Hematopoietic multipotent progenitor cell treated with erythropoietin and hydrocortisone succinate and interleukin-3 and kit ligand, for 17 days (in vitro differentiated cells): ENCODE measurements at places on chromosomes 7 and 10.

DNA sequence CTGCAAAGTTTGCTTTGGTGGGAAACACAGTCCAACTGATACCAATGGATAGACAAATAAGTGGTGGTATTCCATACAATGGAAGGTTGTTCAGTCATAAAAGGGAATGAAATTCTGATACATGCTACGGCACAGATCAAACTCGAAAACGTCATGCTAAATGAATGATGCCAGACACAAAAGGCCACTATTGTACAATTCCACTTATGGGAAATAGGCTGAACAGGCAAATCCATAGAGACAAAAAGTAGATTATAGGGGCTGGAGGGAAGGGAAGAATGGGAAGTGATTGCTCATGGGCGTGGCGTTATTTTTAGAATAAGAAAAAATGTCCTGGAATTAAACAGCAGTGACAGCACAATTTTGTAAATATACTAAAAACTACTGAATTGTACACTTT lies 66.0 kb upstream of the FOXK1 start:
- no peak for DNase-seq

- no peak for DNase-seq
These were observed 184.9 kb downstream of the PPP1R9A start for GRCh38 chr7:95092324-95092723.

GRCh38 chr7:17104419-17104818 lies 194.0 kb upstream of the AHR start:
- DNase-seq: no peak

DNA sequence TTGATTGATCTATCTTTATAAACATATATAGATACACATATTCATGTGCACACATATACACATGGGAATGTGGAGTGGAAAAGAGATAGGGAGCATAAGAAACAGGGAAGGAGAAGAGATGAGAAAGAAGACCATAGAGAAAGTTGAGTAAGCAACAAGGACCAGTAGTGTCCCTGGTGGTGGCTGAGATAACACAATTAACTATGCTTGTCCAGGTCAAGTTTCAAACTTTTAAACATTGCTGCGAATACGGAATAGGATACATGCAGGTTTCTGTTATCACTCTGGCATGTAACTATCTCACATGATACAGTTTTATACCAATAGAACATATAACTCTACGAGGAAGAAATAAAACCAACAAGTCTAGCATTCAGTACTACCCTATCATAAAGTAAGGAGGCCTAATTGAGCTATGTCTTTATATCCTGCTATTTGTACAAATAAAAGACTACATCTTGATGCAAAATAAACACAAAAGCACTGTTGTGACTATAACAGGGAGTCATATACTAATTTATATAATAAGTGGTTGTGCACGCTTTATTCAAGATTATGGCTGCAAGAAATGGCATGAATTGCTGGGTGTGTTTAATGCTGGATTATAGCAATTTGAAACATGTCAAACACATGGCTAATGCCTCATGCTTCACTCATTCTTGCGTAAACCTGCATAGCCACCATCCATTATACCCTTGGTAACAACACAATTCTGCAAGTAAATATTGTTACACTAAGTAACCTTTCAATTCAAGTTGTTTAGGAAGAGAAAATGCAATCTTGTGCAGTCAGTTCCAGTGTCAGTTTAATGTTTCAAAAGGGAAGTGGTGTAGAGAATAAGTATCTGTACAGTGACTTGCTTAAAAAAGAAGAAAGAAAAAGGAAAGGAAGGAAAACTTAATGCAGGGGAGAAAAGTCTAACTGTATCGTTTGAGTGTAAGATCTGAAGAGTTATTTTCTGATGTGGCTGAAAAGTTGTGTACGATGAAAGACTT lies 8.2 kb downstream of the FOXP2 start:
- no peak for DNase-seq

DNA sequence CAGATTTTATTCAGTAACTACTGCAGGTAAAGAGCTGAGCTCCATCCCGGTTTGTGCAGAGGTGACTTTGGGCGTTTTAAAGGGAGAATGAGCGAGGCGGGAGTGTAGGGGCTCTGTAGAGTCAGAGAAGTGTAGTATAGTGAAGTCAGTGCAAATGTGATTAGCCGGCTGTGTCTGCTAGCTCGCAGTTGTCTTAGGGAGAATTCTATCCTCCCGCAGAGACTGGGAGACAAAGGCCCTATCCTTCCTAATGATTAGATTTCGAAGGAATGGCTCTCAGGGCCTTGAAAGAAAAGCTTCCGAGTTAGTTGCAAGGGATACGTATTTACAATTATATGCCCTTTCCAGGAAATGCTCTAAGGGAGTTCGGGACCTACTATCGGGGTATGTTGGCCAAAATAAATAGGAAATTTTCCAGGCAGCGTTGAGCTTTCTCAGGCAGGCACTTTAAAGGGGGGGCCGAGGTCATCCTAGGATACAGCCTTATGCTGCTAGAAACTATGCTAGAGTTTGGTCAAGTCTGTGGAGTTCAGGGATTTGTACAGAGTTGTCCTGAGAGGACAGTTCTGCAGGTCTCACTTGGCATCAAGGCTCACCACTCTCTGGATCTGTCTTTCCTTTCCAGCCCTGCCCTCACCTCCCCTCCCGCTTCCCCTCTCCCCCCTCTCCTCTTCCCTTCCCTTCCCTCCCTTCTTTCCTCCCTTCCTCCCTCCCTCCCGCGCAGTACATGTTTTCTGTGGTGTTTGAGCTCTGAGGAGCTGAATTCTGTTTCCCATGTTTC lies 825 bp downstream of the MRPL32 start:
- peak; percentile 17 for DNase-seq

DNA sequence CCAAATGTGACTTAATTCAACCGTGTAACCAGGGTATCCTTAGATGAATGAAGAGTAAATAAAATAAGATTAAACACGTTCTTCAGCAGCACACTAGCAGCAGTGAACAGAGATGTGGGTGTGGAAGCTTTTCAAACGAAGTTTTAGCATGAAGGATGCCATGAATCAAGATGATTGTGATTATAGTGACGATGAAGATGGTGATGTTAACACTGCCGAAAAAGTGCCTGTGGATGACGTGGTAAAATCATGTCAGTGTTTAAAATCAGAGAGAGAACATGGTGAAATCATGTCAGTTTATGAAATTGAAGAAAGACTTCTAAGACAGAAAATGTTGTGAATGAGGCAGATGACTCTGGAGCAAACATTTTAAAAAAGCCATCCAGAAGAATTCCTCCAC lies 19.2 kb downstream of the LCOR start:
- no peak for DNase-seq

- DNase-seq: no peak
These were observed 87.6 kb downstream of the ARMH3 start for GRCh38 chr10:101968286-101968939.

DNA sequence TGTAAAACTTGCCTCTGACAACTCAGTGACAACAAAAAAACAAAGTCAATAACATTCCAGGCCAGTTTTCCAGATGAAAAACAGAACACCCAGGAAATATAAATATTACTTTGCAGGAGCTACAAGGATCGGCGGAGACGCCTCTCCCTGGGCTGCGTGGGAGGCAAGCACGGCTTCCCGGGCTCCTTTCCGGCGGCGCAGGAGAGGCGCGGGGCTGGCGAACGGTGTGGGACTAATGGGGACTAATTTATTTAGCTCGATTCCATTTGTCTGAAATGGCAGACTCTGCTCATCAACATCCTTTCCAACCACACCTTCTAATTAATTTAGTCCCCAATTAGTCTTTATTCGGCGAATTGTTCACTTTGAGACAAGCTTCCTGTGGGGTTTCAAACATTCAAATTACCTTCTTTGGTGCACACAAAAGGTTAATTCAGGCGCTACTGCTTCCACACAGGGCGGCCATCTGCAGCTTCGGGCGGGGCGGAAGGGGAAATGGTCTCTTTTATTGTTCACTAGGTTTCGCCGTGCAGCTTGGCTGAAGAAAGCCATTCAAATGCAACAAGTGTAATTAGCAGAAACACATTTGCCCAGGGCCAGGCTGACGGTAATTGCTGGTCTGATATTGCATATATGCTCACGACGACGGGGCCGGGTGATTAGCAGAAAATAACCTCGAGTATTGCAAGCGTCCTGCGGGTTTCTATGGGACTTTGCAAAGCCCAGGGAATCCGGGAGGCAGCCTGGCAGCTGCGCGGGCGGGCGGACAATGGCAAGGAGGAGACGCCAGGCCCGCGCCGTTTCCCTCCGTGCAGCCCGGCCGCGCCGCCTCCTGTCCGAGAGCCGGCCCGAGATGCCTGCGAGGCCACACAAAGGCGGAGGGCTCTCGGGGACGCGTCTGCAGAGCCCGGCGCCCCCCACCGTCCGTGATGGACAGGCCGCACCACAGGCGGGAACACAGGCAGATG lies 270.1 kb downstream of the PTPRN2 start:
- no peak for DNase-seq

GRCh38 chr10:124240839-124241291 lies 147.5 kb upstream of the CHST15 start:
- DNase-seq: no peak

GRCh38 chr7:15470825-15471668 lies 90.8 kb downstream of the AGMO start:
- DNase-seq: no peak

DNA sequence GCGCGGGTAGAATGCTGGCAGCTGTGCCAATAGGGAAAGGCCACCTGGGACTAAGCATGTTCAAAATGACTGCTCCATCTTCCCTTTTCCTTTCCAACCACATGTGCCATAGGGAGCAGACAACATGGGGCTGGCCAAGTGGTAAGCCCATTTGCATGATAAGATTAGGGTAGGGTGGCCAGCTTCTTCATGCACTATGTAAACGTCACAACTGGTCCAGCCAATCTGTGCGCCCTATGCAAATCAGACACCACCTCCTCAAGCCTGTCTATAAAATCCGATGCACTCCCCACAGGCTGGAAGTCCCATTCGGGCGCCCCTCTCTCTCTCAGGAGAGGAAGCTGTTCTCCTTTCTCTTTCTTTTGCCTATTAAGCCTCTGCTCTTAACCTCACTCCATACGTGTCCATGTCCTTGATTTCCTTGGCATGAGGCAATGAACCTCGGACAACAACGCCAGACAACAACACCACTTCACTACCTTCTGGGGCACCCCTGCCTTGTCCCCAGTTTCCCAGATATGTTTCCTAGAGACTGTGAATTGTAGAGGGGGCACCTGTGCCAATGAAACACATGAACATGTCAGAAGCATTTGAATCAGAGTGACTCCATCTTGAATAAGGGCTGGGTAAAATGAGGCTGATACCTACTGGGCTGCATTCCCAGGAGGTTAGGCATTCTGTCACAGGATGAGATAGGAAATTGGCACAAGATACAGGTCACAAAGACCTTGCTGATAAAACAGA lies 19.1 kb upstream of the EXOC6 start:
- DNase-seq: no peak

GRCh38 chr7:41010967-41011366 lies 691.9 kb downstream of the INHBA start:
- no peak for DNase-seq

GRCh38 chr10:27724287-27724686 lies 21.3 kb downstream of the MKX start:
- DNase-seq: no peak

- DNase-seq: no peak
These were observed 56.1 kb upstream of the PALS2 start for GRCh38 chr7:24517166-24517565.

DNA sequence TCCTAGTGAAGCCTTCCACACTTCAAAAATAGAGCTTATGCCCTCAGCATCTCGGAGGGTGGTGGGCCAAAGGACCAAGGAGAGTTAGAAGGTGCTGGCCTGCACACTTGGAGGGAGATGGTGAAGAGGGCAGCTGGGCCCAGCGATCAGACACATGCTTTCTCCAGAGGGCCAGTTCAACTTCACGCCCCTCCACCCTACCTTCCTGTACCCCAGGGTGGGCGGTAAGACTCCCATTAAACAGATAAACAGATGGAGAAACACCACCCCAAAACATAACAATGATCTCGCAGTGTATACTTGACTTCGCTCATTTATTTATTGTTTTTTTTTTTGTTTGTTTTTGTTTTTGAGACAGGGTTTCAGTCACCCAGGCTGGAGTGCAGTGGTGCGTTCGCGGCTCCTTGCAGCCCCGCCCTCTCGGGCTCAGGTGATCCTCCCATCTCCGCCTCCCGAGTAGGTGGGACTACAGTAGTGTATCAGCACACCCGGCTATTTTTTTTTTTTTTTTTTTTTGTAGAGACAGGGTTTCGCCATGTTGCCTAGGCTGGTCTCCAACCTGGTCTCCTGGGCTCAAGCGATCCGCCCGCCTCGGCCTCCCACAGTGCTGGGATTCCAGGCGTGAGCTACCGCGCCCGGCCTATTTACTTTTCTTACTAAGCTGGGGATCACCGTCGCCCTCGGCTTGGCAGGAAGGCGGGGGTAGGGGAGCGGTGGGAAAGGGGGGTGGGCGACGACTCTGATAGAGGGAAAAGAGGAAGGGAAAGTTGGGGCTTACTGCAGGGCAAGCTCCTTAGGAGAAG lies 1.8 kb downstream of the C10orf95 start:
- DNase-seq: peak; percentile 83

DNA sequence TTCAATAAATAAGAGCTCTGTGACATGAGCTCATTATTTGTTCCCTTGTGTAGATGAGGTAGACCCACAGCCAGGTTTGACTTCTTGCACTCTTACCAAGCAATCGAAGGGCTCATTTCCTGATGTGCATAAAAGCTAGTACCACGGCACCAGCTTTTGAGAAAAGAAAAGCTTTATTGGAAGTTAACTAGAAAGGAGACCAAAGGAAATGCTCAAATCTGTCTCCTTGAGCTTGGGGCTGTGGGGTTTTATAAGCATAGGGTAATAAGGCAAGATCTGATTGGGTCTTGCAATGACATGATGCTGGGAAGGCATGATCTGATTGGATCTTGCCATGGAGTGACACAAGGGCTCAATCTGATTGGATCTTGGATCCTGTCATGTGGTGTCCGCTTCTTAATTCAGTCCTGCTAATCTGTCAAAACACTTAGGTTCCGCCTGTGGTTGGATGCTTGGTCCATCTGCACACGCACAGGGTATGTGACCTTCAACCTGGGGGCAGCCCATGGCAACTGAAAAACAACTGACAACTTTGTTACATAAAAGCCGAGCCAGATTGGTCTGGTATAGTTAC lies 47.8 kb upstream of the FRMD4A start:
- no peak for DNase-seq

DNA sequence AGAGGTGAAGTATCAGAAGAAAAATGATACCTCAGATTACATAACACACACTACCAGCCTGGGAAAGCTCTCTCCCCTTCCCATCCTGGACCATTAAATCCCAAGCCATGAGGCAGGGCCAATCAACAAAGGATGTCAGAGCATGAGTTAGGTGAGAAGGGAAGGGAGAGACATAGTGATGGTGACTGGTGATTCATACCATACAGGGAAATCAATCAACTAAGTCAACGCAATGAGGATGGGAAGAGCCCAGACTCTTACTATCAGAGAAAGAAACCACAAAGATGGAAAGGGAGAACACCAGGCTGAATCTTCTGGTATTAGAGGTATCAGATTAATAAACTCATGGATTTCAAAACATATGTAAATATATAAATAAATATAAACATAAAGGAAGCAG lies 185.4 kb downstream of the KMT2E start:
- no peak for DNase-seq

DNA sequence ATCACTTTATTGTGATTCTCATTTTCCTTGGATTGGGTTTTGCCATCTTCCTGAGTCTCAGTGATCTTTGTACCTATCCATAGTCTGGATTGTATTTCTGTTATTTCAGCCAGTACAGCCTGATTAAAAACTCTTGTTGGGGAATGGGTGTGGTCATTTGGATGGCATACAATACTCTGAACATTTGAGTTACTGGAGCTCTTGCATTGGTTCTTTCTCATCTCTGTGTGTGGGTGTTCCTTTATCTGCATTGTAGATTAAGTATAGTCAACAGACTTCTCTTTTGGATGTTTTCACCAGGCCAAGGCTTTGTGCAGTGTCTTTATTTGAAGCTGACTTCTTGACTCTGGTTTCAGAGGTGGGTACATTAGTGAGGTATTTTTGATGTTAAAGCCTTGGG lies 42.2 kb downstream of the RUNDC3B start:
- no peak for DNase-seq
